ENCODE measurements at places on chromosomes 6 and 20. TPM values are rescaled to one million over a fixed set of nuclear protein-coding genes. Genes with fewer than 3 reads are reported as not detected.

Gene SOBP
- total RNA-seq = 1.0 TPM

Gene DACT2
- total RNA-seq = not detected

Gene TXLNB
- 0.08 TPM for total RNA-seq

Gene PRR18
- total RNA-seq = 0.10 TPM

Gene CENPW
- total RNA-seq = 64.2 TPM

Gene OTOR
- total RNA-seq = not detected

Gene DEFB132
- total RNA-seq = not detected

Gene C6orf15
- not detected for total RNA-seq

Gene PLEKHG1
- 7.7 TPM for total RNA-seq

Gene NRSN1
- not detected for total RNA-seq

Gene ANKRD66
- total RNA-seq = not detected

Gene DEFB124
- total RNA-seq = not detected

Gene SIRPD
- not detected for total RNA-seq

Gene LZTS3
- total RNA-seq = 0.89 TPM

Gene FRK
- total RNA-seq = 0.04 TPM

Gene TRIM40
- not detected for total RNA-seq

Gene AVP
- not detected for total RNA-seq

Gene CCN6
- not detected for total RNA-seq

Gene FLOT1
- 178 TPM for total RNA-seq

Gene C20orf144
- total RNA-seq = 0.32 TPM
